Activated CD4-positive, alpha-beta T cell treated with anti-CD3 and anti-CD28 coated beads, Interleukin-2, Interleukin-4, amounts not matched to agents 100 ng/mL and 50 ng/mL, durations not matched to agents 16 hours and 8 hours (primary cell): ENCODE measurements at places on chromosomes 11 and 22.
A peak's percentile ranks its signal among the peaks of the same experiment; 100 is the strongest.

GRCh38 chr11:108647701-108648527 is 17.0 kb upstream of the DDX10 start:
- DNase-seq: peak; percentile 66

- DNase-seq: peak; percentile 40
Observed at GRCh38 chr22:30606455-30607299, at the start of gene TCN2. Gene TCN2, plus strand, starts transcription at chr22:30607174. Its CDS starts 158 bp downstream, at chr22:30607332.

GRCh38 chr11:124075841-124076651 is 34.9 kb upstream of the OR10G7 start:
- DNase-seq: peak; percentile 6

- DNase-seq: peak; percentile 84
Observed at GRCh38 chr22:48098243-48098920, 1335.9 kb downstream of the TBC1D22A start.

DNA sequence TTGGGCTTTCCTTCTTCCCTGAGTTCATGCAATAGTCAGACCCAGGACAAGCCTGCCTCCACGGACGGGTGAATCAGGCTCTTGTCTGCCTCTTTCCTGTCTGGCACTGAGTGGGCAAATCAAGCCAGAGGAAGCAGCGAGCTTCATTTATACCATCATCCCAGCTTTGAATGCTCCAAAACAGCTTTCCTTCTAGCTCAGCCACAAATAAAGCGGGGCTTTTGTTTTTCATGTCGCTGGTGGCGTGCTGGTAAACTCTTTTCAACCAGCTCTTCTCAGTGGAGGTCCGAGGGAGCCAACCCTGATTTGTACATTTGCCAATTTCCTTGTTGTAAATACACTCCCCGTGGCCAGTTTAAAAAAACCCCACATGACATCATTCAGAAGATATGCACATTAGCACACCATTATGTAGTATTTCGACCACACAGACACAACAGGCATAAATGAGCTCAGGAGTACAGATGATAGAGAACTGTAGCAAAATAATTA is 8.6 kb downstream of the C11orf91 start:
- no peak for DNase-seq

DNA sequence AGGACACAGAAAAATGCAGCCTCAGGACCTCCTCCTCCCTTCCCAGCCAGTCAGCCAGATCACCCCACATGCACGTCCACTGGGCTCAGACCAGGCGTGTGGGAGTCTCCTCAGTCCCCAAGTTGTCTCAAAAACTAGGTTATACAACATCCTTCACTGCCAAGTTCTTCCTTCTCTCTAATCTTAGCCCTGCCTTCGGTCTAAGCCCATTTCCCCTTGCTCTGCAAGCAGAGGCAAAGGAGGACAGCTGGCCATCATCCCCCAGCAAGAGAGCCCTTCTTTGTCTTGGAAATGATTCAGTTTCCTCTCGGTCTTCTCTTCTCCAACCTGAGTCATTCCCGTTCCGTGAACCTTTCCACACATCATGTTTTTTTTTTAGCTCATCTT is 14.0 kb upstream of the NRGN start:
- DNase-seq: no peak

GRCh38 chr11:11243209-11243589 is 109.9 kb downstream of the CSNK2A3 start:
- no peak for DNase-seq

GRCh38 chr11:119144825-119145486 is 3.9 kb upstream of the ABCG4 start:
- peak; percentile 30 for DNase-seq

DNA sequence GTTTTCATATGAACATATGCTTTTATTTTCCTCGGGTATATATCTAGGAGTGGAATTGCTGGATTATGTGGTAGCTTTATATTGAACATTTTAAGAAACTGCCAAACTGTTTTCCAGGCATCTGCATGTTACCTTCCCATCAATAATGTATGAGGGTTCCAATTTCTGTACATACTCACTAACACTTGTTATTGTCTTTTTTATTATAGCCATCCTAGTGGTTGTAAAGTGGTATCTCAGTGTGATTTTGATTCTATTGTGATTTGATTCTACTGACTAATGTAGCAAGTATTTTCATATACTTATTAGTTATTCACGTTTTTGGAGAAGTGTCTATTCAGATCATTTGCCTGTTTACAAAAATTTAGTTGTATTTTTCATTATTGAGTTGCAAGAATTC is 2.0 kb downstream of the ANO5 start:
- no peak for DNase-seq

DNA sequence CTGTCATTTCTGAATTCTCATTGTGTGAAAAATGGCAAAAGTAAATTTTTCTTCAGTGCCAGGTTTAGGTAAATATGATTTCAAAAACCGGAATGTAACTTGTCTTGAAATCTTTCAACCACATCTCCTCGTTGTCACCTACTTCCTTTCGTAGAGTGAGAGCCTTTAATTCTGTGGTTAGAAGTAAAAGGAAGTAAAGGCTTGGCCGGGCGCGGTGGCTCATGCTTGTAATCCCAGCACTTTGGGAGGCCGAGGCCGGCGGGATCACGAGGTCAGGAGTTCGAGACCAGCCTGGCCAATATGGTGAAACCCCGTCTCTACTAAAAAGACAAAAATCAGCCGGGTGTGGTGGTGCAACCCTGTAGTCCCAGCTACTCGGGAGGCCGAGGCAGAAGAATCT is 29.8 kb downstream of the SGSM3 start:
- DNase-seq: peak; percentile 67

DNA sequence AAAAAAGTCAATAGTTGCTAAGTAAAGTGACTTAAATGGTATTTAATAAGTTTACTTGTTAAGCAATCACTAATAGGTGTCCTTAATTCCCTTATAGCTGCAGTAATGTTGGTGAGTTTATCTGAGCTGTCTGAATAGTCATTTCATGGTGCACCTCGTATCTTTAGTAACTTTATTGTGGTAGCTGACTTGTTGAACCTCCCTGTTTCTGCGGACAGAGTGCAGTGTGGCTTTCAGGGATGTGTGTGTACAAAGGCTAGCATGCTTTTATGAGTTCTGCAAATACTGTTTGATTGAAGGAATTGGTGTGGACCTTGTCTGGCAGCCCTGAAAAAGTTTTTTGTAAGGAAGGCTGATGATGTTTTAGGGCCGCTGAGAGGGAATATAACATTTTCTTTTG is 2.6 kb downstream of the ZNRF3 start:
- DNase-seq: no peak

- DNase-seq: no peak
Observed at GRCh38 chr11:87589082-87589481, 551.3 kb downstream of the TMEM135 start.

- peak; percentile 67 for DNase-seq
Observed at GRCh38 chr22:37623075-37624016, 14.7 kb downstream of the GGA1 start.

DNA sequence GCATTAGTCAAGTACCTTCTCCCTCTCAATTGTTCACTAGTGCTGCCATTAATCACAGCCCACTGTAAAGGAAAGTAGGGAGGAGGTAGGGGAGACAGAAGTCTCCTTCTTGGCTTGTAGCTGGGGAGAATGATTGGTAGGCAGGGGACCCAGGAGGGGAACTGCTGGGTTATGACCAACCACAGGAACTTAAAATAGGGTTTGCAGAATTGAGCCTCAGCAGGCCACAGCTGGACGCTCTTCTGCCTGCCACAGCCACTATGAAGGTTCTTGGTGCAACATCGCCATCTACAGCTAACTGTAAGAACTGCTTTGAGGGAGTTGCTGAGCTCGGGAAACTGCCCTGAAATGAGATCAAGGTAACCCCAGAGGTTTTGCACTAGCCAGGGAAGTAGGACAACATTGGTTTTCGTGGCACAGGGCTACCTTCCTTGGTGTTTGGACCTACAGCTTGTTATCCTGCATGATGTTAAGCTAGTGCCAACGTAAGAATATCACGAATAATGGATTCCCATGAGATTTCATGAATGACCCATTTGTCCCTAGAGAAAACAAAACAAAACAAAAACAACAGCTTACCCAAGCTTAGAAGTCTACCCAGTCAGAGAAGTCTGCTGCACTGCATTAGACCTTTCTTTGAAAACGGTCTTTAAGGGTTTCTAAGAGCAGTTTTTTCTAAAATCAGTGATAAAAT is 787.1 kb upstream of the API5 start:
- peak; percentile 39 for DNase-seq

- DNase-seq: no peak
Observed at GRCh38 chr22:33561149-33561807, 359.0 kb downstream of the LARGE1 start.

- DNase-seq: no peak
Observed at GRCh38 chr11:91921974-91922373, 302.6 kb upstream of the FAT3 start.

- DNase-seq: no peak
Observed at GRCh38 chr11:85946221-85946620, 91.0 kb downstream of the CCDC83 start.

DNA sequence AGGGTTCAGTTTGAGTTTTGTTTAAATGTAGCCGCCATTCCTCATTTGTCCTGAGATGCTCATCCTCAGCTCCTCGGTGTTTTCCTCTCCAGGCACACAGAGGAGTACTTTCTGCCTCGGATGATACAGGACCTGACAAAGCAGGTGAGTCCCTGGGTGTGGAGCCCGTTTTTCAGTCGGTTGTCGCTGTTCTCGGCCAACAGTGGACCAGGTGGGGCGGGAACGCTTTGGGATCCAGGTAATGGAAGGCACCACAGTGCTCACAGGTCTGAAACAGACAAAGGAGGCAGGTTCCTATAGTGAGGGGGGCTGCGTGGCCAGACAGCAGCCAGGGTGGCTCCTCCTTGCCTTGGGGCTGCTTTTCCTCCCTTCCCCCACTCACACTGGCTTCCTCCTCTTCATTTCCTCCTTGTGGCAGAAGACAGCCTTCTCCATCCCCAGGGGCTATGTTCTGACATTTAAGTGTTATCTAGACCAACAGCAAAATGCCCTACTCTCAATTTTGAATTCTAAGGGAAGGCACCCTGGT is 19.4 kb downstream of the NADSYN1 start:
- no peak for DNase-seq

GRCh38 chr11:46326813-46327416 is 20.3 kb upstream of the DGKZ start:
- no peak for DNase-seq

- DNase-seq: no peak
Observed at GRCh38 chr11:103904324-103904667, 132.1 kb upstream of the DDI1 start.

- DNase-seq: no peak
Observed at GRCh38 chr11:104823657-104824056, 74.6 kb downstream of the CASP12 start.

DNA sequence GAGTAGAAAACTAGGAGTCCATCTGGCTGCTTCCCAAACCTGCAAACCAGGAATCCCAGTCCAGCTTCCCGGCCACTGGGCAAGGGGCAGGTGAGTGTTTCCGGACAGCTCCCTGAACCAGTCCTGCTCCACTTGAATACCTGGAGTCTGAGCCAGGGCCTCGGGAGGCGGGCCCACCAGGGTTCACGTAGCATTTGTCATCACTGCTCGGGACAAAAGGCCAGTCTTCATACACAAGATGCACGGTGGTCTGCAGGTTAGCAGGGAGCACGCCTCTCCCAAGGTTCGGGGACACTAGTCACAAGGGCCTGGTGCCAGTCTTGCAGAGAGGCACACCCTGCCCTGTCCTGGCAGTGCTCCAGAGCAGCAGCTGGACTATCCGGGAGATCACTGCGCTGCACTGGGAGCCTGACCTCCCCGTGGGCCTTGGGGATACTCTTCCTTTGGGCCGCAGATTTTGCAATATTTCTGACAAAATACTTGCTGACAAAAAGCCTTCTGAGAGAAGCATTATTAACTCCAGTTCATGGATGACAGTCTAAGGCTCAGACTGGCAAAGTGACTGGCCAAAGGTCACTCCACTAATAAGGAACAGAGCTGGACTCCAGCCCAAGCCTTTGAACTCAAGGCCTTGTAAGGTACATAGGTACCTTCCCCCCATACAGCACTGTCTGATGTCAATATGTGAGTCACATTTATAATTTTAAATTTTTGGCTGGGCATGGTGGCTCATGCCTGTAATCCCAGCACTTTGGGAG is 25.1 kb downstream of the CD6 start:
- no peak for DNase-seq

DNA sequence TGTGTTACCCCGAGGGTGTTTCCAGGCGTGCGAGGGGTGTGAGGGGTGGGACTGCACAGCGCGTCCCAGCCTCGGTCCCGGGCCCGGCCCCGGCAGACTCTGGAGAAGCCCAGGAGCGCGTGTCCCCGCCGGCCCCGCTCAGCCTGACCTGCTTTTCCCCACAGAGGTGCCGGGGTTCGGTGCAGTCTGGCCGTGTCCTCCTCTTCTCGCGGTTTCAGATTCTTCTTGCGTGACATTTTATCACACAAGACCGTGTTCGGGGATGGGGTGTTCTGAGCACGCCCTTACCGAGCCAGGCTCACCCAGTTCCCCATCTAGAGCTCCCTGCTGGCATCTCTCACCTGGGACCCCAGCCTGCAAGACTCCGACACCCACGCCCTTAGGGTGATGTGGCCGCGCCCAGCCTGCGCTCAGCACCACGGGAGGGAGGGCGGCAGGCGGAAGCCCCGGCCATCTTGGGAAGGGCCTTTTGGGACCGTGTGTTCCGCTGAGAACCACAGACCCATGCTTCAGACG is 775.6 kb downstream of the BRD1 start:
- peak; percentile 29 for DNase-seq

- DNase-seq: no peak
Observed at GRCh38 chr22:25098445-25099081, 101.1 kb upstream of the CRYBB3 start.

DNA sequence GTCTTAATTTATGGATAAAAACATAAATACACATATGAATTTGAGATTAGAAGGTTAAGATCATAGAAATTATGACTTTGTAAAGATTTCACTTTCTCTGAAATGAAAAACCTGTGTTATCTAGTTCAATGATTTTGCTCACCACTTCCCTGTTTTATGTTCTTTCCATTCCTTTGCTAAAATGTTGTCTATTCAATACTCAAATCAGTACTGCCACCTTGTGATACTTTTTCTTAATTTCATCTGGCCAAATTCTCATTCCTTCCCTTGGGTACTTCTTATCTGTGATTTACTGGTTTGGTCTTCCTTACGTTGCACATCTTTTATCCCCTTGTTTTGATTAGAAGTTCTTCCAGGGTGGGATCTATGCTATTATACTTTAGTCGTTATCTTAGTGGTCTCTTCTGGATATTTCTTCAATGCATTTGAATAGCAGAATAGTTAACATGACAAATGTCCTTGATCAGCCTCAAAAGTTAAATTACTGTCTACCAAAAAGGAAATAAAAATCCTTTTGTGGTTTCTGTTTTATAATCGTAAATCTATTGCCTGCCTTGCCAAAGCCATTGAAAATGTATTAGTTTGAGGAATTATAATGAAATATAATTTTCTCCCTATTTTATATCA is 197.0 kb downstream of the PGR start:
- no peak for DNase-seq

GRCh38 chr22:36610056-36610455 is 81.1 kb upstream of the EIF3D start:
- DNase-seq: no peak

GRCh38 chr11:118623269-118623655 is 15.8 kb downstream of the PHLDB1 start:
- DNase-seq: no peak
